Right renal cortex interstitium (tissue), 3 donors: ENCODE measurements at places on chromosomes 11 and 22. TPM values are rescaled to one million over a fixed set of nuclear protein-coding genes. Genes with fewer than 3 reads are reported as not detected.
A peak's percentile ranks its signal among the peaks of the same experiment; 100 is the strongest.

DNA sequence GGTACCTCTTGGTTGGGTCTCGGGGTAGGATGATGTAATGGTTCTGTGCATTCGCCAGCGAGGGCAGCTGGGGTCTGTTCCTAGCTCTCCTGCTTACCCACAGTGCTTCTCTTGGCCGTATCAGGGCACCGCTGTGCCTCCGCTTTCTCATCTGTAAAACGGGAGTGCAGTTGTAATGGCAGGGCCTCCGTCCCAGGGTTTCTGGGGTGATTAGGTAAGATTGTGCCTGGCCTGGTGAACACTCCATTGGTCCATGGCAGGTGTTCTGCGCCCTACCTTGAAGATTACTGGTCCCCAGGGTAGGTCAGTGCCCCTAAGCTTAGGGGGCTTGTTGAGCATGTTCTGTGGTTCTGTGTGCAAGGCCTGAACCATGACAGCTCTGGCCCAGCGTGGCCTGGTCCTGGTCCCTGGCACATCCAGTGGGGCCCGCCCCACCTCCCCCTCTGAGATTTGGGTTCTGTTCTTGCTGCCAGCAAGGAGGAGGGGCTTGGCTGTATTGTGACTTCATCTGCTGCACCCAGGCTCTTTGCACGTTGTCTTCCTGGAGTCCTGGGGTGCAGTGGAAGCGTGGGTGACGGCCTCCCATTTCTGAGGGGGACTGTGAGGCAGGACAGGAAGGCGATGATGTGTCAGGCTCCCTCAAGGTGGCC lies 4.9 kb downstream of the MYRF start:
- no peak for DNase-seq

DNA sequence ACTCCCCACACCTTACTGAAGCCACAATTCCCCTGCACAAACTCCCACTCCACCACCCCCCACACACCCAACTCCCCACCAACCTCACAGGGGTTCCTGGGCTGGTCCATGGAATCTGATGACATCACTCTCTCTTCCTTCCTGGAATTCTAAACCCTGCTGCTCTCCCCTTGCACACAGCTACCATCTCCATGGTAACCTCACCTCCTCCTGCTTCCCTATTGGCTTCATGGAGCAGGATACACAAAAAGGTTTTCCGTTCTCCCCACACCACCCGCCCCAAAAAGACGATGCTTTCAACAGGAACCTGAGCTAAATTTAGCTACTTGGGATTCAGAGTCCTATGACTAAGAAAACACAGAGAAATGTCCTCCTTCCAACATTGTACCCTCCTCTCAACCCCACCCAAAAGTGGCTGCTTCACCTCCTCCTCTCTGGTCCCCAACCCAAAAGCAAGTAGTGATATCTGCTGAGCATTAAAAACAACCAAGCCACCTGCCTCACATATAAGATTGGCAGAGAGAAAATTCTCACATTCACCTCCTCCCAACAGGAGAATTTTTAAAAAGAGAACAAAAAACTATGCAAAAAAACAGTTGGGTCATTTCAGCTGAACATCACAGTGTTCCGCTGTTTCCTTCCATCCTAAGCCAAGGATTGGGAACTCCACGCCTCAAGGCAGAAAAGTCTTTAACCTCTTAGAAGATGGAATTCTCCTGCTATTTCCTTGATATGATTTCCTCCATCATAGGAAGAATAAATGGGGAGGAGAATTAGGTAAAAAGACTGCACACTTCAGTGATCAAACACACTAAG lies 66.9 kb downstream of the RBFOX2 start:
- DNase-seq, result peak; percentile 72

Gene MTFP1
- 7.8 TPM for polyA plus RNA-seq

GRCh38 chr11:45158210-45158731 lies 11.8 kb downstream of the PRDM11 start:
- DNase-seq, result no peak

DNA sequence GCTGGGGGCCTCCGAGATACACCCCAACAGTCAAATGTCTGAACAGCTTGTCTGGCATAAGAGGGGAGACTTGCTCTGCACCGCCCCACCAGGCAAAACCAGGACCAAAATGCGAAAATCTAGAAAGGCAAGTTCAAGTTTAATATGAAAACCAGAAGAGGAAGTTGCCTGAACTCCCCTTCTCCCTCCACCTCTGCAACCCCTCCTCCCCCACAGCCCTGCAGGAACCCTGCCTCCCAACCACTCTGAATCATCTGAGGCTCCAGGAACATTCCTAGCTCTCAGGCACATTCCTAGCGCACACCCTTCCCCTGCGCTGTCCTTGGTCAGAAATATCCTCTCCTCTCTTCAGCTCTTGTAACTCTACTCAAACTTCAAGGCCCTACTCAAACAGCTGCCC lies 36.7 kb downstream of the ISX start:
- peak; percentile 29 for DNase-seq

Gene NLRP14
- 1.4 TPM for polyA plus RNA-seq

Gene PGA5
- 0.17 TPM for polyA plus RNA-seq

- no peak for DNase-seq
Measured at GRCh38 chr22:24225044-24225601, 19.8 kb downstream of the GGT5 start.

Gene E2F8
- 6.3 TPM for polyA plus RNA-seq

- no peak for DNase-seq
Measured at GRCh38 chr11:57646799-57647303, 2.9 kb downstream of the YPEL4 start.

Gene PRG3
- 1.2 TPM for polyA plus RNA-seq

DNA sequence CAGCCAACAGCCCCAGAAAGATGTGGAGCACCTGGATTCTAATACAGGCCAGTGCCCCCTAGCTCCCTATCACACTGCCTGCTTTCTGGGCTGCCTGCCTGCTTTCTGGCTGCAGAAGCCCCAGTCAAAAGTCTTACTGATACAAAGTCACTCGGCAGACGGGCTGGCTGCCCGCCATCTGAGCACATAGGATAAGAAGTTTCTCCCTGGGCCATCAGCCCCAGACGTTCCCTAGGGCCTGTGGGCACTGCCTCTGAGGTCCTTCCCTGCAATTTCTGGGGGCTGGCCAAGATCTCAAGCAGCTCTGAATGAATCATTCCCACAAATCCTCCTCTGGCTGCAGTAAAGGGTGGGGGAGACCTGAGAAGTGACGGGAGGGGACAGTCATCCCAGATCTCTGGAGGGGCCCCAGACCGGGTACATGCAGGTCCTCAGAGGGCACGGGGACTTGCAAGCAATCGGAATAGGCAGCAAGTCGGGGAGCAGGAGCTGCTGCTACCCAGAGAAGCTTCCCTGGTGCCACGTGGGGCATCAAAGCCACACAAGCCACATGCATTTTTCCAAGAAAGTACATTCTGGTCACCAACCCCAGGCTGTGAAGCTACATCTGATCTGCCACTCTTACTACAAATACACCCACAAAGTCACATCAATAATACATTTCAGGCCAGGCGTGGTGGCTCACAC lies 4.7 kb downstream of the TPST2 start:
- no peak for DNase-seq

Gene CD3G
- polyA plus RNA-seq, result 0.51 TPM

Gene AGBL2
- 8.9 TPM for polyA plus RNA-seq

GRCh38 chr22:27388090-27388600 lies 413.4 kb downstream of the MN1 start:
- no peak for DNase-seq

DNA sequence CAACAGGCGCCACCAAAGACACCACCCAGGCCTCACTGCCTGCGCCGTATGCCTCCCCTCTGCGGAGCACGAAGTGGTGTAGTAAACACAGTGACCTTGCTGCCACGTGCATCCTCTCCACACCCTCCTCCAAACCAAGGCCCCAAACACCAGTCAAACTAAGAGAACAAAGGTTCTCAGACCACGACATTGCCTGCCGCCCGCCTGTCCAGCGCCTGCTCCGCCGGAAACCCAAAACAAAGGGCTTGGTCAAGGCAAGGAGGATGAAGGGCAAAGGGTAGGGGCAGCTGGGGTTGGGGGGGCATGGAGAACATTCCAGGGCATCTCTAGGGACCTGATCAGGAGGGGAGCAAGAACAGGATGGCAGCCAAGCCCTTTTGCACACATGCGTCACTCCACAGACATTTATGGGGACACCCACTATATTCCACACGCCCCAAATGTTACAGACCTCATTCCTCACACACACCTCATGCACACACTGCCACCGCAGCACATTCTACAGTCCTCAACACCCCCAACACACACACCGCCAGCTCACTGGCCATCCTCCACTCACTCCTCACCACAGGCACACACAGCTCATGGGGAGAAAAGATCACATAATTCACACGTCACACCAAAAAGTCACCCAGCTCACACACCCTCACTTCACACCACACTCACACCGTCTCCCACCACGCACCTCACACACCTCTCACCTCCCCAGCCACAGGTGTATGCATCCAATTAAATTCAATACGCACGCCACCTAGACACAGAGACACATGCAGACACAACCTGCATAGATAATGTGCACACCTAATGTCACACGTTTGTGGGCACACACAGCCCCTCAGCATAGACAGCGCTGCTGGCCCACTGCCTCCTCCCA lies 34.5 kb downstream of the PDE2A start:
- no peak for DNase-seq

Gene SH3BP1
- 21.1 TPM for polyA plus RNA-seq

DNA sequence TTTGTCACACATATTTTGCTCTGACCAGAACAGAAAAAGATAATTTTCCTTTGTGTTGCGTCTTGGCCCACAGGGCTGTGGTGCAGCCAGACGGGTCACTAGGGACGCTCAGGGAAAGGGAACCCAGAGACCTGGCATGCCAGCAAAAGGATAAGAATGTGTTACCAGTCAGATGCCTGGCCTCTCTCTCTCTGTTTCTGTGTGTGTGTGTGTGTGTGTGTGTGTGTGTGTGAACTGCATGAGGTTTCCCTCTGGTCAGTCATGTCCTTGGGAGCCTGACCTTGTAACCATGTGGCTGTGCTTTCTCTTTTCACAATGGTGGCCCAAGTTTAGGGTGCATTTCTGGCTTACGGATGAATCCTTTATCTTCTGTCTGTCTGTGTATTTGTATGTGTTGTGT lies 25.4 kb downstream of the CCKBR start:
- DNase-seq, result no peak

- DNase-seq, result no peak
Measured at GRCh38 chr22:45010532-45010900, 711 bp upstream of the PHF21B start.

- DNase-seq, result no peak
Measured at GRCh38 chr11:33724644-33725035, 11.6 kb downstream of the CD59 start.

DNA sequence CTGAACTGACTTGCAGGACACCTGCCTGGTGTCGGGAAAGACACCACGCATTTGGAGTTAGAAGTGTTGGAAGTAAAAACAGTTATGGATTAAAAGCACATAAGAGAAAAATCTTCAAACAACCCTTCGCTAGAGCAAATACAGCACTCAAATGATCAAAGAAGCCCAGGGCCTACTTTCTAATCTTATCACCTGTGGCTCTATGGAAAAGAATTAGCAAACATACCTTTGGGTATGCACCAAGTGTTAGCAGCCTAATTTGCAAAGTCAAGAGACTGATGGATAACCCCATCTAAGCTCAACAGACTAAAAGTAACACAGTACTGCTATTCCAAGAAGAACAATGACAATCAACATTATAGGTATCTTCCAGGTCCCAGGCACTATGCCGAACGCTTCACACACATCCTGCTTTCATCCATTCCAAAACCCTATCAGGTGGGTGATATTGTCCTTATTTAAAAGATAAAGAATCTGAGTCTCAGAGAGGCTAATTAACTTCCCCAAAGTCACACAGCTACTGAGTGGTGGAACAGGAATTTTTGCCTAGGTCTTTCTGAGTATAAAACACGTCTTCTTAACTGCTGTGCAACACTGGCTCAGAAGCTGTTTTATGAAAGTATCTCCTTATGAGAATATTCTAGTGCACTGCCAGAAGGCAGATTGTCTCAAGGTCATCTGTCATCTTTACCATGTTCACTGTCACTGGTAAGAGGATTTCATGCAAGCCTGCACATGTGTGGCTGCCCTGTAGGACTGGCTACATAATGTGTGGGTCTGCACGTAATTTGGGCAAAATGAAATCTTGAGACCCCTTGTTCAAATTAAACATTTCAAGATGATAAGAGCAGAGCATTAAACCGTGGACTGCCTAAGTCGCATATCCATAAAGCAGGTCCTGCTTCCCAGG lies 16.4 kb downstream of the SLC1A2 start:
- no peak for DNase-seq

DNA sequence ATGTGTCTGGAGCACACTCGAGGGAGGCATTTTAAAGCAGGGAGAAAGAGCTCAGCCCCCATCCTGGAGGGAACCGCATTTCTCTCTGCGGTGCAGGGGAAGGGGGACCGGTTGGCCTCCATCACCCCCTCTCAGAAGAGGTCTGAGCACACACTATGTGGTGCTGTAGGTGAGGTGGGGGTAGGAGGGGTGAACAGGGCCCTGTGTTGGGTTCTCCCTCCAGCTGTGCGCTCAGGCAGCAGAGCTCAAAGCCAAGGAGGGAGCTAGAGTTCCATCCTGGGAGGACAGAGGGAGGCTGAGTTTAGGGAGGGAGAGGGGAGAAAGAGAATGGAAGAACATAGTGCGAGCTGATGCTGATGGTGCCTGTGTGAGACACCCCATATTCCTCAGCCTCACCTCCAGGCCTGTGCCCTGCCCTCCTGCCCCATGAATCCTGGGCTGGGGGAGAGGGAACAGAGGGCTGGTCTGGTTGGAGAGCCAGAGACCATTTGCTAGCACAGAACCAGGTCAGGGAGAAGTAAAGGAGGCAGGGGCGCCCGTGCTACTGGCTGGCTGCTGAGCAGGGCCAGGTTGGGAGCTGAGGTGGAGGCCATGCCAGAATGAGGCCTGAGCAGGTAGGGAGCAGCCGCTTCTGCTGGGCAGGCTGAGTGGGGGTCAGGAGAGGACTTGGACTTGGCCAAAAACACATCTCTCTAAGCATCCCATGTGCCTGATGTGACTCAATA lies 43.7 kb downstream of the ALX4 start:
- no peak for DNase-seq

- DNase-seq, result no peak
Measured at GRCh38 chr11:2699185-2699530, 636 bp downstream of the KCNQ1OT1 start.

DNA sequence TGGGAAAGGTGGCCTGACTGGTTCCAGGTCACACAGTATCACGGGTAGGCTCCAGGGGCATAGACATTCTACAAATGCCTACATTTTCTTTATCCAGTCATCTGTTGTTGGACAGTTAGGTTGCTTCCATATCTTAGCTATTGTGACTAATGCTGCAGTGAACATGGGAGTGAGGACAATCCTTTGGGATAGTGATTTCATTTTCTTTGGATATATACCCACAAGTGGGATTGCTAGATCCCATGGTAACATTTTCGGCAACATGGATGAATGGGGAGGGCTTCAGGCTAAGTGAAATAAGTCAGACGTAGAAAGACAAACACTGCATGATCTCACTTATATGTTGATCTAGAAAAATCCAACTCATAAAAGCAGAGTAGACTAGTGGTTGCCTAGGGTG lies 744.3 kb downstream of the NTM start:
- no peak for DNase-seq
